Activated CD8-positive, alpha-beta memory T cell treated with anti-CD3 and anti-CD28 coated beads for 1 hour (primary cell): ENCODE measurements at places on chromosomes 5 and 9.

- no peak for DNase-seq
Measured at GRCh38 chr5:148060881-148061280, 2.9 kb upstream of the SPINK5 start.

- DNase-seq = no peak
Measured at GRCh38 chr5:179268399-179268952, 76.8 kb downstream of the ADAMTS2 start.

- DNase-seq = no peak
Measured at GRCh38 chr9:134139081-134139480, 3.2 kb downstream of the WDR5 start.

GRCh38 chr9:128470560-128470959 is 14.8 kb downstream of the ODF2 start:
- no peak for DNase-seq

- DNase-seq = no peak
Measured at GRCh38 chr5:160197341-160198144, 31.8 kb upstream of the FABP6 start.

- DNase-seq = no peak
Measured at GRCh38 chr5:139789116-139789844, 6.3 kb upstream of the PSD2 start.
